Kidney (tissue), 22 donors: ENCODE measurements at places on chromosomes 1 and 21. TPM values are rescaled to one million over a fixed set of nuclear protein-coding genes. Genes with fewer than 3 reads are reported as not detected.

The HMCN1 gene
- total RNA-seq, result 2.7 TPM

The DIRAS3 gene
- total RNA-seq, result 8.8 TPM

GRCh38 chr1:76021846-76022245, 52.7 kb upstream of the ST6GALNAC3 start:
- no peaks in the 10 kb centered on the region for H3K36me3 ChIP-seq
- no peak overlapping the region for H3K4me3 ChIP-seq
- H3K4me1 ChIP-seq, result no peaks in the 10 kb centered on the region
- H3K27me3 ChIP-seq, result no peaks in the 10 kb centered on the region

The BTBD19 gene
- total RNA-seq, result 16.5 TPM
